Stimulated activated CD4-positive, alpha-beta T cell treated with anti-CD3 and anti-CD28 coated beads, Interleukin-1b, Interleukin-23, amount 100 ng/mL, for 1 hour (primary cell): ENCODE measurements at places on chromosomes 4 and X.

- DNase-seq = no peak
Observed at GRCh38 chr4:125323654-125324053, 8.9 kb downstream of the FAT4 start.

DNA sequence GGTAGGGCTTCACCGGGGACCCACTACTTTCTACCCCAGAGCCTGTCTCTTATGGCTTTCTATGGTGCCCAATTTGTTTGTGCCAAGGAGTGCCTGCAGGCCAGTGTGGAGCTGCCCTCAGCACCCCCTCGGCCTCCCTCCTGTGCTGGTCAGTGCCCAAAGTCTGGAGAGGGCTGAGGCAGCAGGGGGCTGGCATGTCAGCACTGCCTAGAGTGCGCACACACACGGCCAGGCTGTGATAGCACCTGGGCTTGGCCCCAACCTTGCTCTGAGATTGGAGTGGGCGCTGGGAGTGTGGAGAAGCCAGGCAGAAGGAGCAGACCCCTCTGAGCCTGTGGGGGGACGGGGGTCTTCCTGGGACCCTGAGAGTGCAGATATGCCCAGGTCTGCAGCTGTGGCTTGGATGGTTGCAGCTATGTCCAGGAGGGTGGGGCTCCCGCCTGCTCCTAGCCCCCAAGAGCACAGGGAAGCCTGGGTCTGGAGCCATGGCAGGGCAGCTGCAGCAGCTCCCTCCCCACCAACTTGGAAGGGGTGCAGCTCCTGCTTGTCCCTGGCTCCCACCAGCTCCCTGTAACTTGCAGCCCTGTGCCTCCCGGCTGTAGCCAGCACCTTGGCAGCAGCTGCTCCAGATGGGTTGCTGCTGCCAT lies 46.3 kb downstream of the GAGE1 start:
- DNase-seq = no peak

- DNase-seq = no peak
Observed at GRCh38 chrX:109719264-109719663, 13.8 kb downstream of the ACSL4 start.

DNA sequence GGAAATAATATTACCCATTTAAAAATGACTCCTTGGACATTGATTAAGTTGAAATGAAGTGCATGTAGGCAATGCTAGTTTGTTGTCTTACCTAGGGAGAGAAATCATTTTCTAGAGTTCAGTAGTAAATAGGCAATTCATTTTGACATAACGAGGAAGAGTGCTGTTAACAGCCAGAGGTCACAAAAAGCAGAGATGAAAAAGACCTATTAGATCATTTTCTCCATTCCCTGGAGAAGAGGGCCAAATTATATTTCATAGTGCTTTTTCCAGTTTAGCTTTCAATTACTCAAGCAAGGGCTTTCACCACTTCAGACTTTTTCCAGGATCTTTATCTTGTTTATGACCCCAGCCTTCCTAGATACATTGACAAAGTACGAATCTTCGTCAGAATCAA lies 374.3 kb upstream of the GALNT7 start:
- DNase-seq = no peak

DNA sequence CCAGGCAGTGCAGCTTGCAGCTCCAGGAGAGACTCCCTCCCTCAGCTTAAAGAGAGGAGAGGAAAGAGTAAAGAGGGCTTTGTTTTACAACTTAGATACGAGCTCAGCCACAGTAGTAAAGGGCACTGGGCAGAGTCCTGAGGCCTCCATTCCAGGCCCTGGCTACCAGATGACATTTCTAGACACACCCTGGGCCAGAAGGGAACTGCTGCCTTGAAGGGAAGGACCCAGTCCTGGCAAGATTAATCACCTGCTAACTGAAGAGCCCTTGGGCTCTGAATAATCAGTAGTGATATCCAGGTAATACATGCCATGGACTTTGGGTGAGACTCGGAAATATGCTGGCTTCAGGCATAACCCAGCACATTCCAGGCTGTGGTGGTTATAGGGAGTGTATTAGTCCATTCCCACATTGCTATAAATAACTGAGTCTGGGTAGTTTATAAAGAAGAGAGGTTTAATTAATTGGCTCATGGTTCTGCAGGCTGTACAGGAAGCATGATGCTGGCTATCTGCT lies 15.3 kb upstream of the SLC16A2 start:
- DNase-seq = no peak

DNA sequence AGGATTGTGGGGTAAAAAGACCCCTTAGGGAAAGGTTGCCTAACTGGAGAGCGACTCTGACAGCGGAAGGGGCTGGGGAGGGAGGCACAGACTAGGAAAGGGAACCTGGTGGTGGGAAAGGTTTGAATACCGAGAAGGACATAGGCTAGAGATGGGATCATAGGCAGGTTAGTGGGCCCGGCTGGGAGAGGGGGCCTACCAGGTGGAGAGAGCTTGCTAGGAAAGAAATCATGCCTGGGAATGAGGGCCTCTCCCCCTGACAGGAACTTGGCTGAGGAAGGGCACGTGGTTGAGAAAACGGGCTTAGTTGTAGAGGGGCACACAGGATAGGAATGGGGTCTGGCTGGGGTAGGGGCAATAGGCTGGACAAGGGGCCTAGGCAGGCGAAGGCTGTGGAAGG lies 4.4 kb downstream of the OTUD6A start:
- DNase-seq = no peak

- peak; percentile 24 for DNase-seq
Observed at GRCh38 chr4:76950052-76950955, 752 bp downstream of the SEPTIN11 start.

DNA sequence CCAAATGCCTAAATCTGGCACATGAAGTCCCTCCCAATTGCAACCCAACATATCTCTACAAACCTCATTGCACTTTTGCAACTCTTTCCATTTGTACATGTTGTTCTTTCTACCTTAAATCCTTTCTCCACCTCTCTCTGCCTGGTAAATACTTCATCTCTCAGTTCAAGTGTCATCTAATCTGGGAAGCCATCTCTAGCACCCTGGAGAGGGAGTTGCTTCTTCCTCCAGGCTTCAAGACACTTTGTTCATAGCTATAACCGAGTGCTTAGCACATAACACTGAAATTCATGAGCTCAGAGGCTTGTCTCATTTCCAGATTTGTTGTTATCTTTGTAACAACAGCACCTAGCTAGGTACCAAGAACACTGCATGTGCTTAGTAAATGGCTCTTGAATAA lies 114.8 kb upstream of the NAP1L5 start:
- DNase-seq = no peak

- no peak for DNase-seq
Observed at GRCh38 chr4:21380861-21381260, 567.7 kb downstream of the KCNIP4 start.

GRCh38 chr4:174696657-174697056 lies 132.4 kb downstream of the GLRA3 start:
- no peak for DNase-seq

GRCh38 chr4:101037938-101038413 lies 309.4 kb downstream of the PPP3CA start:
- no peak for DNase-seq

DNA sequence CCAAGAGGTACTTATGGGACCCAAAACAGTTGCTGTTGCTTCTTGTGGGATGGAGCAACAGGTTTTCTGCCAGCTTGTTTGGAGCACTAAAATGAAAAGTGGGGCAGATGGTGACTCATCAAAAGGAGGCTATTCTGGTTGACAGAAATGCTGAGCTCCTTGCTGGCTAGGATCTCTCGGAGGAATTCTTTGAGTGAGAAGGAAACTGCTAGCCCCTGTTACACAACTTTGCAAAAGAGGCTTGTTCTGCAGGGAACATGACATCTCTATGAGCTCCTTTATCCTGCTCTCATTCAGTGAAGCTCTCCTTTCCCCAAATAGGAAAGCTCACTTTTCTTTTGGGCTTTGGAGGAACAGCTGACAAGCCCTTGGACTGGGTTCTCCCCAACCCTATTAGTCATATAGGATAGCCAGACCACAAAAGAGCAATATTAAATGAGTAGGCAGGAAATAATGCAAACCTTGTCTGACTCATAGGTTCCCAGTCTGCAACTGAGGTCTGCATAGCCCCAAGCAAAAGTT lies 108.3 kb downstream of the CDS1 start:
- DNase-seq = no peak

- no peak for DNase-seq
Observed at GRCh38 chrX:111568354-111568753, 56.9 kb downstream of the SERTM2 start.

DNA sequence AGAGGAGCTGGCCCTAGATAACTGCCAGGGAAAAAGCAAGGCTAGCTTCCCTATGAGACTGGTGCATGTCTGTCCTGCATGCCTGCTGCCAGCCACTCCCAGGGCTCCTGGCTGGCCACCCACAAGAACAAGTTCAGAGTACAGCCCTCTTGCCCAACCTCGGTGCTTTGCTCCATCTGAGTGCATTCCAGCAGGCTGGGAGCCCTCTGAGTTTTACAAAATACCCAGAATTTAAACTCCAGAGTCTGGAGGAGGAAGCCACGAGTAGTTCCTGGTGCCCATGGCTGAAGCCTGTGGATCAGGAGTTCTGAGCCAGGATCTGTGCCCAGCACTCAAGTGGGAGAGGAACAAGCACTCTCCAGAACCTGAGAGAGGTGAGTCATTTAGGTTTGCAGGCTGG lies 111.6 kb downstream of the MAGEE2 start:
- no peak for DNase-seq

DNA sequence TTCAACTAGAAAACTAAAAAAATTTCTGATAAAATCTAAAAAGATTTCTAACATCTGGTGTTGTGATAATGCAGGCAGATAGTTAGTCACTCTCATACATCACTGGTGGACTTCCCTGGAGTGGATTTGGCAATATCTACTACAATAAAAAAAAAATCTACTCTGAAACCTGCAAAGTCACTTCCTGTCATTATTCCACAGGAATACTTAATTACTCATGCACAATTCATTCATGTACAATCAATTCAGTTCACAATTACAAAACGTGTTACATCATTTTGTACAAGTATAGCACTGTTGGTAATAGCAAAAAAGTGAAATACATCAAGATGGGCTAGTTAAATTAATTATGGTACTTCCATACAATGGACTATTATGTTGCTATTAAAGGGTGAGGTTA lies 16.5 kb upstream of the RHOH start:
- no peak for DNase-seq

GRCh38 chr4:80646061-80646460 lies 310.5 kb downstream of the CFAP299 start:
- no peak for DNase-seq

DNA sequence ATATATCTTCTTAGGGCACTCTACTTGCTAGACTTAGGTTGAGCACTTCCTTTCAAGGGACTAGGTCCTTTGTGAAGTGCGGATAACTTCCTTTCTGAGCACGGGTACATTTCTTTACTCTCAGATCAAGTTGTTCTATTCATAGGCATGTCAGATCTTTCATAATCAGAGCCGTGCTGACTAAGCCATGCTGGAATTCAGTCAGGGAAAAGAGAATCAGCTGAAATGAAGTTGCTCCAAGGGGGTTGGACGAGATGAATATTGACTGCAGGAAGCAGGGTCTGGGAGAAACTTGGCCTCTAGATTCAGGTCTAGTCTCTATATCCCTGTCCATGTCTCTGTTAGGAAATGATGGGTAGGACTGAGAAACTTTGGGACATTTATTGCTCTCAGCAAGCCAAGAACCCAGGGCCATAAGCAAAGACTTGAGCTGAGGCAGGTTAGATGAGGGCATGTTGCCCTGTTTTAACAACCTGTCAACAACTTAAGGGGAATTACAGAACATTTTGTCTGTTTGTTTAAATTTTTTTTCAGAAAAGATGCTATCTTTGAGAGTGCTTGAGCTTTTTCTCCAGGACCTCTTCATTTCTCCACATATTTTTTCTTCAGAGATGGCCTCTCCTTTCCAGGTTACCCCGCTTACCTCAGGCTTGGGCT lies 28.3 kb downstream of the AREG start:
- DNase-seq = no peak
